ENCODE measurements at places on chromosomes 11 and 22.

- no peak for DNase-seq
Observed at GRCh38 chr11:108393046-108393445, 74.3 kb downstream of the C11orf65 start.

DNA sequence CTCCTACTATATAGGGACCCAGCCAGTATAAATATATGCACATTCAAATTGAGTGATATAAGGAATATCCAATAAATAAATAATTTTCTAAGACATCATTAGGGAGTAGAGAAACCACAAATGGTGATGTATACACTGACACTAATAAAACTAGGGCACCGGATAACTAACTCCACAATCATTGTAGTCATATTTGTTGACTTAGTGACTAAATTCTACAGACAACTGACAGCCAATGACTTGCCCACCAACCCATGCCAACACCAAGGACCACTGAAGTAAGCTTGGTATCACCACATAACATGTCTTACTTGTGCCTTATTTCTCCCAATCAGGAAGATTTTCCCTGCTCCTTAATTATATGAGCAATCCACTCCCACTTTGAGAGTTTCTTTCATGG is 139.6 kb upstream of the TRPC6 start:
- no peak for DNase-seq

- DNase-seq: no peak
Observed at GRCh38 chr11:115684699-115685098, 180.5 kb upstream of the CADM1 start.

DNA sequence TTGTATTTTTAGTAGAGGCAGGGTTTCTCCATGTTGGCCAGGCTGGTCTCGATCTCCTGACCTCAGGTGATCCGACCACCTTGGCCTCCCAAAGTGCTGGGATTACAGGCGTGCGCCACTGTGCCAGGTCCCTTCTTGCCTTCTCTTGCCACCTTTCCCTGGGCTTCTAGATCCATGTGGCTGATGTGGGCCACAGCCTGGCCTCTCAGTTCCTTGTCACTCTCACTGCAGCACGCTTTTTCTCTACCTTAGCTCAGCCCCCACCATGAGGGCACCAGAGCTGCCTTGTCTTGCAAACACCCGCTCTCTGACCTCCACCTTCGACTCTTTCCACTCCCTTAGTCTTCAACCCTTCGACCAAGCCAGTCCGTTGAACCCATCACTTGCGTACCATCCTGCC is 7.5 kb downstream of the CAPN1 start:
- DNase-seq: no peak

GRCh38 chr22:44037519-44038375 is 13.6 kb downstream of the PARVB start:
- DNase-seq: no peak

- no peak for DNase-seq
Observed at GRCh38 chr11:28176351-28176750, 68.2 kb downstream of the METTL15 start.

GRCh38 chr11:133040289-133040900 is 491.9 kb downstream of the OPCML start:
- DNase-seq: no peak

DNA sequence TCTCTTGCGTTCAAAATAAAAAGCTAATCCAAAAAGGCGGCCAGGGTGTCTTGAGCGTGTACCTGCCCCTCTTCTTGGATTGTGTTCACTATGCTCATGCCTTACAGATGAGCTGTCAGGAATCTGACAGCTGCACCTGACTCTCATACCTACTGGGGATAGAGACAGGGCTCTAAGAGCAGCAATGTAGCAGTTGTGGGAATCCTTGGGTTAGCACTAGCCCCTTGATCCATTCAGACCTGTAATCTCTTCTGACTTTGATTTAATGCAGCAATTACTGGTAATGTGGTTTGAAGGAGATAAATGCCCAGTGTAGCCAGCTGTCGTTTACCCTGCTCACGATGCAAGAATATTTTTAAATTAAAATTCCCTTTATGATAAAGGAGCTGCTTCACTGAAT is 145.8 kb downstream of the APOL5 start:
- DNase-seq: no peak

GRCh38 chr22:40046126-40046525 is 51.4 kb downstream of the FAM83F start:
- DNase-seq: peak; percentile 53

- DNase-seq: no peak
Observed at GRCh38 chr22:26685601-26686000, 28.2 kb downstream of the MIAT start.

DNA sequence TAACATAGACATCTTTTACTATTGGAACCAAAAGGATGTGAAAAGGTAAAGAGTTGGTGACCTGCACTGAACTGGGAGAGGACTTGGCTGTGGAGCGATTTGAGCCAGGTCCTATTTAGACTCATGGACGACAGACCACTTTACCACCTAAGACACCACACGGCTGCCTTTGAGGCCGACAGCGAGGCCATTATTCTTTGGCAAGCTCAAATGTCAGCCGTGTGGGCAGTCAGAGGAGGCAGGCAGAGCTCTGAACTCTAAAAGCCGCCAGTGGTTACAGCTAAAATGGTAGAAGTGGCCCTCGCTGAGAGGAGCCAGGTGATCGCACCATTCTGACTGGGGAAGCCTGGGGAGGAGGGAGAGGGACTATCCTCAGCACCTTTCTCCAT is 50.5 kb downstream of the SCUBE1 start:
- DNase-seq: no peak

DNA sequence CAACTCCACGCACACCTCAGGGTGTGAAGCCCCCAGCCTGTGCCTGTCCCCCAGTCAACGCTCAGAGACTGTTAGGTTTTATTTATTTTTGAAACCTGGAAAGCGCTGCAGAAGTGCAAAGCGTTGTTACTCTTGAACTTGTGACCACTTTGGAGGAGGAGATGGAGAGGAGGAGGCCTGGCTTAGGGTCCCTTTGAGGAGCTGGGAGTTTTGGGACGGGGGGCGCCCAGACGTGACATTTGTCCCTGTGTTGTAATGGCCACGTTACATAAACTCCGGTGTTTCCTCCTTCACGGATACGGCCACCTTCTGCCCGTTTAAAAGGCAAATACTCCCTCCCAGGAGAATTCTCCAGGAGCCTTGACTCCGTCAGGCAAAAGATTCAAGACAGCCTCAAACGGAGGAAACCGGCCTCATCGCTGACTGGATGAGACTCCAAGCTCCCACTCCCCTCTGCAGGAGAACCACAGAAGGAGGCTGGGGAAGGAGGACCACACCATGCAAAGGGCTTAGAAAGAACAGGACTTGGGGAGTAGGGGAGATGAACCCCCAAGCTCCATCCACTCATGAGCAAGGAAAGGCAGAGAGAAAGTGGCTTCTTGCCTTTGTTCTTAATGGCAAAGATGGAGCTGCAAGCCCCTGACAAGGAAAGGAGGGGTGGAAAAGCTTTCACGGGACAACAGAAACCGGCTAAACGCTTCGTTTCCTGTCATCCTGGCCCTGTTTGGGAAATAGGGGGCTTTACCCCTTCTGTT is 630 bp downstream of the PIK3IP1 start:
- DNase-seq: no peak

DNA sequence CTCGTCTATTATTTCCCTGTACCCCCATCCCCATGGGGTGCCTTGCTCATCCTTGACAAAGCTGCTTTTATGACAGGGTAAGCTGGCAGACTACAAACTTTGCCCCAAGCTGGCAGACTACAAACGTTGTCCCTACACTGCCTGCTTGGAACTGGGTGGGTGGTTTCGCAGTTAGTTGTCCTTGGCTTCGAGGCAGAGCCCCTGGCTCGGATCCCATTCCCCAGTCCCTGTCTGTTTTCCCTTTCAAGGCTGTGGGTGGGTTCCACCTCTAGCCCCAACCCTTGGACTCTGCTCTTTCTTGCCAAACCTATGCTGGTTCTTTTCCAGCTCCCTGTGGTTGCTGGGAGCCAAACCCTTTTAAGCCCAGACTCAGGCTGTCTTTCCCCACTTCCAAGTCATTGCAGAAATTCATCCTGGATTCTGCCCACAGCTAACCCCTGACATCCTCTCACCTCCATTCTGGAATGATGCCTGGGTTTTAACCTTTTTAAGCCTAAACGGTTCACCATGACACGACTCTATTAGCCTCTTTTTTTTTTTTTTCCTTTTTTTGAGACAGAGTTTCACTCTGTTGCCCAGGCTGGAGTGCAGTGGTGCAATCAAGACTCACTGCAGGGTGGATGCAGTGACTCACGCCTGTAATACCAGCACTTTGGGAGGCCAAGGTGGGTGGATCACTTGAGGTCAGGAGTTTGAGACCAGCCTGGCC is 9.2 kb upstream of the RBM14 start:
- DNase-seq: no peak

- no peak for DNase-seq
Observed at GRCh38 chr11:100646545-100646944, 40.5 kb upstream of the ARHGAP42 start.

- DNase-seq: no peak
Observed at GRCh38 chr22:19070397-19071169, 51.6 kb downstream of the DGCR2 start.

- no peak for DNase-seq
Observed at GRCh38 chr11:1772270-1773130, 8.8 kb upstream of the CTSD start.

GRCh38 chr22:32573991-32574390 is 99.4 kb downstream of the FBXO7 start:
- DNase-seq: no peak

DNA sequence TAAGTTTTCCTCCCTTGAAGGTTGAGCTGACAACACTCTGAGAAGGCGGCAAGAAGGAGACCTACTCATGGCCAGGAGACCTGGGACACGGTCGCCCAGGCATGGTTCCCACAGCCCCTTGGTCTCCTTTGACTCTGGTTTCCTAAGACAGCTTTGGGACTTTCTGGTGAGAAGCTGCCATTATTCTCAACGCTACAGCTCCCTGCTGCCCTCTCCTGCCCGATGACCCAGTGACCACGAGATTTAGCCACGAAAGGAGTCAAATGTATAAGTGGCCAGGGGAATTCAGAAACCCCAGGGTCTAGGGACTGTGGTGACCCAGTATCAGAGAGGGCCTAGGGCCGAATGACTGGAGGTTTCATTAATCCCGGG is 699 bp upstream of the SDF2L1 start:
- no peak for DNase-seq

- DNase-seq: no peak
Observed at GRCh38 chr22:45009606-45010531, at the start of gene PHF21B. Gene PHF21B (minus strand): TSS chr22:45010005. CDS start chr22:45009549, 456 bp downstream.

GRCh38 chr22:31332886-31333285 is 13.3 kb downstream of the PATZ1 start:
- DNase-seq: no peak

DNA sequence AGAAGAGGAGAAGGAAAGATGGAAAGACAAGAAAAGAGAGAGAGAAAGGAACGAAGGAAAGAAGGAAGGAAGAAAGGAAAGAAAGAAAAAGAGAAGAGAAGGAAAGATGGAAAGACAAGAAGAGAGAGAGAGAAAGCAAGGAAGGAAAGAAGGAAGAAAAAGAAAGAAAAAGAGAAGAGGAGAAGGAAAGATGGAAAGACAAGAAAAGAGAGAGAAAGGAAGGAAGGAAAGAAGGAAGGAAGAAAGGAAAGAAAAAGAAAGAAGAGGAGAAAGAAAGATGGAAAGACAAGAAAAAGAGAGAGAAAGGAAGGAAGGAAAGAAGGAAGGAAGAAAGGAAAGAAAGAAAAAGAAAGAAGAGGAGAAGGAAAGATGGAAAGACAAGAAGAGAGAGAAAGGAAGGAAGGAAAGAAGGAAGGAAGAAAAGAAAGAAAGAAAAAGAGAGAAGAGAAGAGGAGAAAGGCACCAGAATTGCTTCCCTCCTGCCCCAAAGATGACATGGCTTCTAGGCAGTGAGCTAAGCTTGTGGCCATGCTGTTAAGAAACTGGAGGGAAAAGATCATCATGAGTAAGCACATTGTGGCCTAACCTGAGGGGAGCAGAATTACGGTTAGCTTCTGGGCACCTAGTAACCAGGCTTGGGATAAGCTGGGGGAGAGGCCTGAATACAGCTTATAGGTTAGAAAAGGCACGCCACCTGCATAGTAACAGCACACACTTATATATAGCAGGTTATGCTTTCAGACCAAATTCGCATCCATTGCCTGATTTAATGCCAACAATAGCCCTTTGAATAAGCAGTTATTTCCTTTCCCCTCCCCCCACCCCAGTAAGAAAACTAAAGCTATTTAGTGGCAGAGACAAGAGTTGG is 2.3 kb upstream of the ST3GAL4 start:
- DNase-seq: no peak

GRCh38 chr11:79088967-79089366 is 351.9 kb downstream of the TENM4 start:
- DNase-seq: no peak

DNA sequence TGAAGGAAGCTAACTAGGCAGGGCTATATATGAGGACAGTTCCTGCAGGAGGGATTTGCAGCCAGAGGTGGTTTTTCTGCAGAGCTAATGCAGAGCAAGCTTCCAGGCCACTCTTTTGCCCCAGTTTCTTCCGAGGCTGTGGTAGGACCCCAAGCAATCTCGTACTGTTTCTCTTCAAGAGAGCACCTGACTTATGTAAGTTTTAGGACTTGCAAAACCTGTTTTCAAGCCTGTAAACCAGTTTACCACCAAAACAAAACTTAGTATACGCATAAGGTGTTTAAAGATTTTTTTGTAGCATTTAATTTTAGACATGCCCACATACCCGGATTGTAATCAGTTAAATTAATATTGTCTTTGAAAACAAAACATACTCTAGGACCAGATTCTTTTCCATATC is 7.7 kb upstream of the APLP2 start:
- DNase-seq: no peak

GRCh38 chr11:2549491-2549875 is 104.7 kb downstream of the KCNQ1 start:
- DNase-seq: no peak

- no peak for DNase-seq
Observed at GRCh38 chr11:47391077-47391583, 12.8 kb upstream of the SPI1 start.

DNA sequence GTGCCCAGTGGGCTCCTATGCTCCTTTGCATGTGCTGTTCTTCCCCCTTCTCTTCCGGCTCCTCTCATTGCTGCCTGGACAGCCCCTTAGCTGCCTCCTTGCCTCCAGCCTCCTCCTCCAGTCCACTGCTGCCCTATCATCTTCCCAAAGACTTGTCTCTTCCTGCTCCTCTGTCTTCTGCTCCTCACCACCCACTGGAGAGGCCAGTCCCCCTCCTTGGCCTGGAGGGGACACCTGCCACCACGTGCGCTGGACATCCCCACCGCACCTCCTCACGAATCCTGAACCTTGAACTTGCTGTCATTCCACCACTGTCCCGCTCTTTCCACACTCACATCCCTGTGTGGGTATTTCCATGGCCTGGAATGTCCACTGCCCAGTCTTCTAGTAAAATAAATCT is 49.8 kb downstream of the MICAL2 start:
- DNase-seq: no peak

- no peak for DNase-seq
Observed at GRCh38 chr22:35307892-35308291, 8.2 kb downstream of the TOM1 start.

GRCh38 chr22:39179841-39180335 is 27.4 kb upstream of the CBX7 start:
- DNase-seq: no peak

GRCh38 chr11:30567120-30567519 is 19.0 kb downstream of the MPPED2 start:
- no peak for DNase-seq
